ENCODE measurements at places on chromosomes 3 and 15.

DNA sequence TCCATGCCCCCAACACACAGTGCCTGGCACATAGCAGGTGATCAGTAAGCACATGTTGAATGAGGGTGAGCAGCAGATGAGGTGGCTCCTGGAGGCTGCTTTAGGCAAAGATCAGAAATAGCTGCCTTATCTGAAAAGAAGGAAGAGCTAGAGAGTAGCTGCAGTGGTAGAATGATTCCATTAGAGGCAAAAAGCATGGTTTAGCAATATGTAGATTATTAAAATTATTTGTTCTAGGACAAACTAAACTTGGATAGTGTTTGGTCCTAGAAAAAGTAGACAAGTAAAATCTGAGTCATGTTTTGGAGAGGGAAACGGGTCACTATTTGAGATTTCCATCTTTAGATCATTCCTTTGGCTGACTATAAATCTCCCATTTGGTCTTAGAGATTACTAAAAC lies 32.1 kb downstream of the KIF7 start:
- no peak for DNase-seq

DNA sequence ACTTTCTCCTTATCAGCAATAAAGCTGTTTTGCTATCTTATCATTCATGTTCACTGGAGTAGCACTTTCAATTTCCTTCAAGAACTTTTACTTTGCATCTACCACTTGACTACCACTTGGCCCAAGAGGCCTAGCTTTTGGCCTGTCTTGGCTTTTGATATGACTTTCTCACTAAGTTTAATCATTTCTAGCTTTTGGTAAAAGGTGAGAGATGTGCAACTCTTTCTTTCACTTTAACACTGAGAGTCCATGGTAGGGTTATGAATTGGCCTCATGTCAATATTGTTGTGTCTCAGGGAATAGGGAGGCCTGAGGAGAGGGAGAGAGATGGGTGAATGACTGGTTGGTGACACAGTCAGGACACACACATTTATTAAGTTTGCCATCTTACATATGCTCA lies 31.0 kb upstream of the FAM3D start:
- DNase-seq: no peak

- DNase-seq: peak; percentile 80
These were observed 153.4 kb downstream of the ERC2 start for GRCh38 chr3:56314842-56315241.

- no peak for DNase-seq
These were observed 420.8 kb downstream of the CNTN6 start for GRCh38 chr3:1513662-1514061.
